ENCODE measurements at places on chromosomes 4 and X.

GRCh38 chr4:184416913-184417734 lies 57.2 kb downstream of the IRF2 start:
- peak; percentile 45 for DNase-seq

- DNase-seq, result no peak
Measured at GRCh38 chr4:104416725-104417356, 77.9 kb downstream of the CXXC4 start.

GRCh38 chr4:1967512-1968149 lies 41.1 kb downstream of the NELFA start:
- no peak for DNase-seq

GRCh38 chrX:84046403-84046984 lies 141.5 kb downstream of the RPS6KA6 start:
- DNase-seq, result peak; percentile 3

DNA sequence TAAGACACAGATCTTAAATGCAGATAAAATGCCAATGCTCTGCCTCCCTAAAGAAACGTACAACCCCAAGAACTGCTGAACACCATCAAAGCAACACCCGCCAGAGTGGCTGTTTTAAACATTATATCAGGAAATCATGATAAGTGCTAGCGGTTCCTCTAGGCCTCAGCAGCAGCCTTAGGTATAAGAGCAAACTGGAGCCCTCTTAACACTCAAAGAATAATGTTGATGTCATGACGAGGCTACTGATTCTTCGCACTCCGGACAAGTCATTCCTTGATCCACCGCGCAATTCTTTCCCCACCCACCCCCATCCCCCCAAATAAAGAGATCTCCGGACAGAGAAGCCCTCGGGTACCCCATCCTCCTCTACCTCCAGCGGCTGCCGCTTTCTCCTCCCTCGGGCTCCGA lies 507 bp downstream of the LIN54 start:
- DNase-seq, result no peak

DNA sequence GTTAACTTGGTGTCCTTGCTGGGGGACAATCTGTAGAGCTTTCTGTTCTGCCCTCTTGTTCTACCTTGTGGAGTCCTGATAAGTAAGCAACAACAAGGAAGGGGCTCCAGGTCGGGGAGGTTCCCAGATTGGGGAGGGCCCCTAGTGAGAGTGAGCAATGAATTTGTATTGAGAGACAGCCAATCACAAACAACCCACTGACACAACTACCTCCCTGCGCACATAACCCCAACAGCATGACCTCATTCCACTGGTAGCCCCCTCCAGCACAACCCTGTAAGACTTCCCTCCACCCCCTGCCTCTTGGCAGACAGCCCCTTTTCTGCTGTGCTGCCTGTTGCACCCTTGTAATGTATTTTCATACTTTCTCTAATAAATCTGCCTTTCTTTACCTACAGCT lies 19.7 kb upstream of the PNPLA4 start:
- no peak for DNase-seq

GRCh38 chr4:95867919-95868318 lies 28.0 kb downstream of the PDHA2 start:
- DNase-seq, result no peak

- DNase-seq, result no peak
Measured at GRCh38 chrX:32842053-32842452, 369.3 kb downstream of the DMD start.

DNA sequence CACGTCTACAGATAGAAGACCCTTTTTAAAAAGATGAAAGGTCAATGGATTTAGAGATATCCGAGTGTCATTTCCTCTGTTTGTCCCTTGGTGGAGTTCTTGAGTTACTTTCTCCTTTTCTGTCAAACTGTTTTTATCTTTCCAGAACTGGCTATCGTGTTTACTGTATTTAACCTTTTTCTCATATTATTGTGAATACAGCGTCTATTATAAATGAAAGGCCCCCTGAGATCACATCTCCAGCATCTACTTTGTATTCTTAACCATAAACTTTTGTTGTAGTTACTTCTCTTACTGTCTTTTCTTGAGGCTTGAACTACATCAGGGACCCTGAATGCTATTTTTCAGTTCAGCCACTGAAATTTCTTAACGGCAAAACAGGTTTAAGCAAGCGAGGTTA lies 4.0 kb upstream of the PCDH7 start:
- DNase-seq, result no peak

- peak; percentile 21 for DNase-seq
Measured at GRCh38 chrX:134599184-134599914, 58.9 kb downstream of the PLAC1 start.

All from stimulated activated naive CD8-positive, alpha-beta T cell treated with anti-CD3 and anti-CD28 coated beads, Interleukin-15, Interleukin-2, amounts not matched to agents 100 U/mL and 50 U/mL, for 24 hours (primary cell).